ENCODE measurements at places on chromosomes 7 and 10. TPM values are rescaled to one million over a fixed set of nuclear protein-coding genes. Genes with fewer than 3 reads are reported as not detected.

SVIL gene
- total RNA-seq, result 21.9 TPM

TMEM236 gene
- total RNA-seq, result 0.07 TPM

OLAH gene
- total RNA-seq, result 0.05 TPM

PNLIPRP1 gene
- total RNA-seq, result not detected

CTBP2 gene
- 94.1 TPM for total RNA-seq

COL26A1 gene
- 0.33 TPM for total RNA-seq

PAX2 gene
- total RNA-seq, result 0.34 TPM
